ENCODE measurements at places on chromosomes 16 and 17.

DNA sequence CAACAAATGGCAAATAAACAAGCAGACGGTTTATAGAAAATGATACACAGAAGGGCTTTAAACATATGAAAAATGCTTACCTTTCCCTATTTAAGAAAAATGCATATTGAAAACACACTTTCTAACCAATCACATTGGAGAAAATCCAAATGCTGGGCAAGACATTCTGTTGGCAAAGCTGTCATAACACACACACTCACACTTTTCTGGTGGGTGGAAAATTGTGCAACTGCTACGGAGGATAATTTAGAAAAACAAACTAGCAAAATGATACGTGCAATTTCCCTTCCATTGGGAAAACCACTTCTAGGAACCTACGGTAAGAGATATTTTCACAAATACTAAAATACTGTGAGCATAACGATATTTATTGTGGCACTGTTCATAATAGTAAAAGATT lies 9.8 kb upstream of the MYH3 start:
- no peak for DNase-seq

DNA sequence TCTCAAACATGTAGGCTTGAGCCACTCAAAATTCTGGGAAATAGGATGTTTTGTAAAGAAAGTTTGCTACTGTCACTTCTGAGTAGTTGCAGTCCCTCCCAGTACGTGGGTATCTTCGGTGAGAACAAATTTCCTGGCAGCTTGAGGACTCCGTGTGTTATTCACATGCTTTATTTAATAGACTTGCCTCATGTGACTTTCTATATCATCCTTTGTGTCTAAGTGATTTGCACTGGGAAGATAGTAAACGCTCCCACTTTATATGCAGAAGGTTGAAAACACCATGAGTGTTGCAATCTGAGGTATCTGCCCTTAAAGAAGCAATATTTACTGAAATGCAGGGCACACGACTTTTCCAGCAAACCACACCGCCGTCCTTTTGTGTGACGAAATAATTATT lies 643.7 kb downstream of the MAF start:
- DNase-seq: no peak

- no peak for DNase-seq
These were observed 10.3 kb upstream of the KRT17 start for GRCh38 chr17:41634639-41635038.

DNA sequence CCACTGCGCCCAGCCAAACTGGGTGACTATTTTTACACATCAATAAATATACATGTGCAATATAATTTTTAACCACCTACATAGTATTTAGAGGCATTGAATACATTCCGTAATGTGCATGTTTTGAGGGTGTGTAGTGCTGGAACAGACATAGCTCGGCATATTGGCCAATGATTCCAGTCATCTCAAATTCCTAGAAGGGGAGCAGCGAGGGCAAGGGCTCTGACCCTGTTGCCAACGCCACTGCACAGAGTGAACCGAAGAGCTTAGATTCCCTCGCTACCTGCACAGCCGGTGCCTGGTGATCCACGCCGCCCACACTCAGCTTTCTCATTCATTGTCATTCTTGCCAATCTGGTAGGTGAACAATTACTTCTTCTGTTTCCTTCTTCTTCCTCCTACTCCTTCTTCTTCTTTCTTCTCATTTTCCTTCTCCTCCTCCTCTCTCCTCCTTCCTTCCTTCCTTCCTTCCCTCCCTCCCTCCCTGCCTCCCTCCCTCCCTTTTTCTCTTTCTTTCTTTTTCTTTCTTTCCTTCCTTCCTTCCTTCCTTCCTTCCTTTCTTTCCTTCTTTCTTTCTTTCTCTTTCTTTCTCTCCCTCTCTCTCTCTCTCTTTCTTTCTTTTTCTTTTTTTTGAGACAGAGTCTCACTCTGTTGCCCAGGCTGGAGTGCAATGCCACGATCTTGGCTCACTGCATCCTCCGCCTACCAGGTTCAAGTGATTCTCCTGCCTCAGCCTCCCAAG lies 26.3 kb upstream of the ATP2A3 start:
- no peak for DNase-seq

DNA sequence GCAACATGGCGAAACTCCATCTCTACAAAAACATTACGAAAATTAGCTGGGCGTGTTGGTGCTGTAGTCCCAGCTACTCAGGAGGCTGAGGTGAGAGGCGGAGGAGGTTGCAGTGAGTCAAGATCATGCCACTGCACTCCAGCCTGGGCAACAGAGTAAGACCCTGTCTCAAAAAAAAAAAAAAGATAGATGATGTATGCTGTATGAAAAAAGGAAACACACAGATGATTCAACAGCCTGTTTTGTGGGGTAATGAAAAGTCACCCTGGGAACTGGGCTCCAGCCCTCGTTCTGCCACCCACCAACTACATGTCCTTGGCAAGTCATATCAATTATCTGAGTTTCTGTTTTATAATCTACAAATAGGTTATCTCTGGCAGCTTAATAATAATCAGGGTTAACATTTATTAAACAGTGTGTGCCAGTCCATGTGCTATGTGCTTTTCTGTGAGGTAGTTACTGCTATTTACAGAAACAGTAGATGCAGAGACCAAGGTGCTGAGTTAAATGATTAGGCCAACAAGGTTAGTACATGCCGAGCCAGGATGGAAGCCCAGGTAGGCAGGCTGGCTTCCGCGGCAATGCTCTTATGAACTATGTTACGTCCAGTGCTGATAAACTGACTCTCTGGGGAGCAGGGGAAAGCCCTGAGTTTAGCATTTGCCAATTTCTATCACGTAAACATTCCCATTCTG lies 1.1 kb downstream of the G6PC1 start:
- no peak for DNase-seq

DNA sequence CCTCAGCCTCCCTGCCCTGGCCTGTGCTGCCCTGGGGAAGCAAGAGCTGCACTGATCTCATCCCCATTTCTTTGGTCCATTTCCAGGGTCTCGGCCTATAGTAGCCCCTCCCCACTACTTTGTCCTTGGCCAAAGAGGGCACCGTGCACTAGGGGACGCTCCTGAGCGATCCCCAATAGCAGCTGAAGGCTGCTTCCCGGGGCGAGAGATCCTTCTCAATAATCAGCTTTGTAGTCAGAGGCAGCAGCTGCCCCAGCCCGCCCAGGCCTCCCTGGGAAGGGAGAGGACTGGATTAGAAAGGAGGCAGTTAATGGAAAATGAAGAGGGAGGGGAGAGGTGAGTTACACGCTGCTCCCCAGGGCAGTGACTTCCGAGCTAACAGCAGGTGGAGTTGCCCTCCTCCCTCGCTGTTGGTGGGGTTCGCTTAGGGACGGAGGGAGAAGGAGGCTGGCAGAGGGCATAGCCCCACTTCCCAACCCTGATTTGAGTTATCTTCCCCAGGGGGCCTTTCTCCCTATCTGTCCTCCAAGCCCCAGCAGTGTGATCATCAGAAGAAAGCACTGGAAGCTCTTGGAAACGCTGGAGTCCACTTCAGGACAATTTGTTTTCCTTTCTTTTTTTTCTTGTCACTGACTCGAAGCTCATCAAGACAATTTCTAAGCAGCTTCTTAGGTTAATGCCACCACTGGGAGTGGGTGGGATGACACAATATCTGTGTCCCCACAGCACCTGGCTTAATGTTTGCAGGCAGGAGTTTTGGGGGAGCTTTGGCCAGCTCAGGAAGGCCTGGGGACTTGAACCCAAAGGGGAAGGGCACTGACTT lies 2.6 kb downstream of the MXRA7 start:
- no peak for DNase-seq

DNA sequence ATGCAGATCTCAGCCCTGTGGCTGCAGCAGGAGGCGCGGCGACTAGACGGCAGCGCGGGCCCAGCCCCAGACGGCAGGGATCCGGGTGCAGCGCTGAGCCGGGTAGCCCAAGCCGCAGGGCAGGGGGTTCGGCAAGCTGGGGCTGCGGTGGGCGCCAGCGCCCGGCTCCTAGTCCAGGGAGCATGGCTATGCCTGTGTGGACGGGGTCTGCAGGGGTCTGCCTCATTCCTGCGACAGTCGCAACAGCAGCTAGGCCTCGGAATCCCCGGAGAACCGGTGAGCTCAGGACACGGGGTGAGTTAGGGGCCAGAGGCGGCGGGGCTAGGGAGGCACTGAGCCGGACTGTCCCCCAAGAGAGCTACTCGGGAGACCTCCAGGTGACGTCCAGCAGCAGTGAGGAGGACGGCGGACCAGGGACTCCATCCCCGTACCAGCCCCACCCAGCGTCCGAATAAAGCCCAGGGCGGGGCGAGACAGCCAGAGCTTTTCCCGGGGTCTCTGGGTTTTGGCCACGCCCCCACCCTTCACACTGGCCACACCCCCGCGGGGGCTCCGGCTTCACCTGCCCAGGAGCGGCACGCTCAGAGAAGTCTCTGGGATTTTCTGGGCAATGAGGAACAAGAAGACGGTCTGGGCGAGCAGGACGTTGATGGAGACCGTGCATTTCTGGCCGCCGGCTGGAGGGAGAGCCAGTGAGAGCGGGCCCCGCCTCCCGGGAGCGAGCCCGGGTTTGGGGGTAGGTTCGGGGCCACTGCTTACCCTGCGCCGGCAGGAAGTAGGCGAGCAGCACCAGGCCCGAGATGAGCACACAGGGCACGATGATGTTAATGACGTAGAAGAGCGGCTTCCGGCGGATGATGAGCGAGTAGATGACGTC lies 1.1 kb downstream of the C17orf107 start:
- DNase-seq: peak; percentile 55

GRCh38 chr17:77363821-77364361 lies 223.1 kb downstream of the SEC14L1 start:
- DNase-seq: no peak

Measured in activated CD4-positive, alpha-beta T cell treated with anti-CD3 and anti-CD28 coated beads, Interleukin-2, amount 50 U/mL, for 16 hours (primary cell).